A673 (cell line): ENCODE measurements at places on chromosomes 4 and X. TPM values are rescaled to one million over a fixed set of nuclear protein-coding genes. Genes with fewer than 3 reads are reported as not detected.

- no peak overlapping the region for H3K27ac ChIP-seq
- peak; percentile 4 for DNase-seq
- H3K4me1 ChIP-seq: no peaks in the 10 kb centered on the region
Measured at GRCh38 chr4:108247387-108248049, 78.8 kb upstream of the LEF1 start.

GRCh38 chr4:110518889-110519490, 43.0 kb downstream of the ENPEP start:
- H3K27ac ChIP-seq: no peak overlapping the region
- H3K36me3 ChIP-seq: no peaks in the 10 kb centered on the region
- H3K4me3 ChIP-seq: no peak overlapping the region
- H3K27me3 ChIP-seq: no peaks in the 10 kb centered on the region

DNA sequence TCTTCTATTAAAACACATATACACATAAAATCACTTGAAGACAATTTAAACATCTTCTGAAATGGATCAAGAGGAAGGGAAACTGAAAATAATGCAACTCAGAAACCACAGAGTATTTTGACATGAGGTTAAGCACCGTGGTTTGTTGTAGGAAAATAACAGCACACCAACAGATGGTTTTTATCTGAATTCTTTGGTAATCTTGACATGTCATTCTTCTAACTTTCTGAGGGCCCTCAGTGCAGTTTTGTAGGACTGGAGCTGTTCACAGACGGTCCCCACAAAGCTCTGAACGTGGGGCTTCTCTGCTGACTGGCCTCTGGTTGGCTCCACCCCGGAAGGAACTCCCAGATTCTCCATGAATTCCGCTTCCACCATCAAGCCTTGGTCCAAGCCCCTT, 16.0 kb upstream of the TLR8 start:
- no peaks in the 10 kb centered on the region for H3K36me3 ChIP-seq
- H3K4me3 ChIP-seq: no peak overlapping the region
- no peak for DNase-seq
- H3K27ac ChIP-seq: no peak overlapping the region
- H3K4me1 ChIP-seq: no peaks in the 10 kb centered on the region

DNA sequence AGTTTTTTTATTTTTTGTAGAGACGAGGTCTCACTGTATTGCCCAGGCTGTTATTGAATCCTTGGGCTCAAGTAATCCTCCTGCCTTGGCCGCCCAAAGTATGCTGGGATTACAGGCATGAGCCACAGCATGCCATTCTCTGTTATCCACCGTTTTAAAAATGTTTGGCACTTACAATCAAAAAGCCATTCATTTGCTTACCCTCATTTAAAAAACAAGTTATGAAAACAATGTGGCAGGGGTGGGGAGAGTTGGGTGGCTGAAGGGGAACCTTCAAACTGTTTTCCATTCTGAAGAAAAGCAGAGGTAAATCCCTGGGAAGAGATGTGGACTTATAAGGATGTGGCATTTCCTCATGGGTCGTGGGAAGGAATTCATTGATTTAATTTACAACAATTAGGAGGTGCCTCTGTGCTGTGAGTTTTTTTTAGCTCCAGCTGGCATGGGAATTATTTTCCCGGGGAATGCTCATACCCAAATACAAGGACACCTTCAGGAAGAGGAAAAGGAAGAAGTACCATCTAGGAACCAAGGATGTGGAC, 103.5 kb downstream of the MID1 start:
- H3K36me3 ChIP-seq: no peaks in the 10 kb centered on the region
- no peaks in the 10 kb centered on the region for H3K27me3 ChIP-seq
- H3K4me3 ChIP-seq: no peak overlapping the region
- no peak overlapping the region for H3K27ac ChIP-seq
- no peak for DNase-seq
- H3K4me1 ChIP-seq: peaks cover 10% of the 10 kb centered on the region

DNA sequence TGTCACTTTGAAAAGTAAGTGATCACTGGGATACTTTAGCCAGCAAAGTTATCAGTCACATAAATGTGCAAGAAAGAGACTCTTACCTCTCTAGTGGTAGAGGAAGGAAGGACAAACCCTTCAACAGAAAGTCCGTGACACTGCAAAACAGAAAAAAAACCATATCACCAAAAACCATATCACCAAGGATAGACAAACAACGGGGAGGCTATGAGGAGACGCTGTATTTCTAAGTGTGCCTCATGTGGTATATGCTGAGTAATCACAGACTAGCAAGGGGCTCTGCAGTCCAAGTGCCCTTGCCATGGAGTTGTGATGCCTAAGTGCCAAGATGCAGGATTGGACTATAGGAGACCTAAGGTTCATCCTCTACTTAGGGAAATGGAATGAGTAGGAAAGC, 11.5 kb upstream of the HDAC8 start:
- DNase-seq: no peak
- H3K27me3 ChIP-seq: no peaks in the 10 kb centered on the region
- no peak overlapping the region for H3K27ac ChIP-seq

DNA sequence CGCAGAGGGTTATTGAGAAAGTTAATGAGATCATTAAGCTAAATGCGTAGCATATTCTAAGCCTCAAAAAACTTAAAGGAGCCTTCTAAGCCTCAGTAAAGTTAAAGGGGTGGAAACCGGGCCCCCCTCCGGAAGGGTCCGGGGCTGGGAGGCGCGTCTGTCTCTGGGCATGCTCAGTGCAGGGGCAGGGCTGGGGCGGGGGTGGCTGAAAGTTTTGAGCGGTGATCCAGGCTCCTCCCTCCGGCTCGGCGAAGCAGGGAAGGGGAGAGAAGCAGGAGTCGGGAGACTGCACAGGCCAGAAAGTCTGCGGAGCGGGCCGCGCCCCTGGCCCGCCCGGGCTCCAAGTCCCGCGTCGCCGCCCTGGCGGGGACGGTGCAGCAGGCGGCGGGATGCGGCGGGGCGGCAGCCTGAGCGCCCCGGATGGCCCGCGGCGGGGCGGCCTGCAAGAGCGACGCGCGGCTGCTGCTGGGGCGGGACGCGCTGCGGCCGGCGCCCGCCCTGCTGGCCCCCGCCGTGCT, at the start of gene EVC:
Gene EVC (plus strand): TSS at position 241 of the 518 bp plus-strand sequence. CDS start 180 bp downstream, at position 421.
- H3K4me1 ChIP-seq: peaks cover 30% of the 10 kb centered on the region
- peak within 1 kb of the TSS; percentile 42 for H3K27ac ChIP-seq
- H3K4me3 ChIP-seq: peak within 1 kb of the TSS; percentile 59

GRCh38 chrX:28016823-28017222, 35.6 kb upstream of the DCAF8L1 start:
- H3K36me3 ChIP-seq: no peaks in the 10 kb centered on the region
- no peak overlapping the region for H3K4me3 ChIP-seq
- no peaks in the 10 kb centered on the region for H3K27me3 ChIP-seq
- no peaks in the 10 kb centered on the region for H3K4me1 ChIP-seq
- DNase-seq: no peak

DNA sequence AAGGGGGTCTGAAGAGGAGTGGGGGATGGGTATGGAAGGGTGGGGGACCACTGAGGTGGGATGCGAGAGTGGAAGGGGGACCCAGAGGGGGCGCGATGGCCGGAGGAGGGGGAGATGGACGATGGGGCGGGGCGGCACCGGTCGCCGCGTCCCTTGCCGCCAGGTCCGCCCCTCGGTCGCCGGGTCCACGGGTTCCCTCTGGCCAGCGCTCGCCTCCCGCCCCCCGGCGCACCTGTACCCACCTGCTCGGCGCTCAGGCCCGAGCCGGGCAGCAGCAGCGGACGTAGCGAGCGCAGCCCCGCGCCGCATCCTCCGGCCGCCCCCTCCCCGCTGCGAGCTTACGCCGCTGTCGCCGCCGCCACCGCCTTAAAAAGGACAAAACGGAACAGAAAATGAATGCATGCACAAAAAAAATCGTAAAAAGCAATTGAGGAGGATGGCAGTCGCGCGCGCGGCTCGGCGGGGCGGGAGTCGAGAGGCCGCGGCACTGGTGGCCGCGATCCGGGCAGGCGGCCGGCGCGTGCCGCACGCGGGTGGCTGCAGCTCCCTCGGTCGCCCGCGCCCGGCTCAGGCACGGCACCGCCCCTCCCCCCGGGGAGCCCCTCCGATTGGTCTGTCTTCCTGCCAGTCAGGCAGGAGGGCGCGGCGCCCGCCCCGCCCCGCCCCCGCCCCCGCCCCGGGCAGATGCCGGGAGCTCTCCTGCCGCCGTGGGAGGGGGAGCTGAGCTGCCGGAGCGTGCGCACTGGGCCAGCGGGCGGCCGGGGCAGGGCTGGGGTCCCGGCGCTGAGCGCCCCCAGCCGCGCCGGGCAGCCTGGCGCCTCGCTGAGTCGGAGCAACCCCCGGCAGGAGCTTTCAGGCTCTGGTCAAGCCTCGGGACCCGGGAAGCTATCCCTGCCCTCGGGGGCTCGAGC, at the start of gene JAKMIP1:
Gene JAKMIP1 (minus strand): TSS at position 539 of the 911 bp plus-strand sequence. CDS start 87,699 bp downstream, outside the sequence.
- H3K27ac ChIP-seq: no peak within 1 kb of the TSS
- H3K36me3 ChIP-seq: no peaks in the 10 kb centered on the region
- no peaks in the 10 kb centered on the region for H3K4me1 ChIP-seq
- peak; percentile 83 for DNase-seq

DNA sequence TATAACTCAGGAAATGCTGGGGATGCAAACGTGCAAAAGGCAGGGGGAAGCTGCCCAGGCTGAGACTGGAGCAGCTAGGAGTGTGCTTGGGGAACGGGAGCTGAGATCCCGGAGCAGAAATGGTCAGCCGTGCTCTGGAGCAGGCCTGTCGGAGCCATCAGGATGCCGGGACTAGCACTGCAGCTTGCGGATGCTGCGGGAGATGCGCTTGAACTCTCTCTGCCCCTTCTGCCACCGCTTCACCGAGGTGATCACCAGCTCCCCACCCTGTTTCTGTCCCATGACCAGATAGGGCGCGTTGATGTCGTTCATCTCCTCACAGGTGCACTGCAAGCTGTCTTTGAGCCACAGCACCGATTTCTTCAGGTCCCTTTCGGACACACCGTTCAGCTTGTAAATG, 7.6 kb downstream of the SFRP2 start:
- peaks cover 2% of the 10 kb centered on the region for H3K27me3 ChIP-seq
- no peak for DNase-seq
- peaks cover 13% of the 10 kb centered on the region for H3K4me1 ChIP-seq
- H3K27ac ChIP-seq: no peak overlapping the region
- H3K36me3 ChIP-seq: no peaks in the 10 kb centered on the region

GRCh38 chrX:12702509-12703091, 88.6 kb upstream of the PRPS2 start:
- no peaks in the 10 kb centered on the region for H3K36me3 ChIP-seq
- DNase-seq: peak; percentile 31
- no peak overlapping the region for H3K4me3 ChIP-seq
- H3K27ac ChIP-seq: no peak overlapping the region

DNA sequence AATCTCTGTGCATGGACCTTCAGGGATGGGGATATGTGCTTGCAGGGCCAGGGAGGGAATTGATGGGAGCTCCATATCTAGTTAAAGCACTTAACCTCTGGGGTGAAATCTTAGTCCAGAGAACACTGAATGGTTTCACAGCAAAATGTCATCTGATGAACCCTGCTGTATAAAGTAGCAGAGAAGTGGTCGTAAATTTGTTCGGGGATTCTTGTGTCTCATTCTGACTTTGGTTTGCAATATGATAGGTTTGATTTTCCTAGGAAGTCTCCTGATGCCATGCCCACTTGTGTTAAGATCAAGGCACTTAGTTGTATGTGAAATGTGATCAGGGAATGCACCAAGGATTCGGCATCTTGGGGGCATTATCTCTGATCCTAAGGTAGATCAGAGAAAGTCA, 96.9 kb downstream of the NHS start:
- peaks cover 8% of the 10 kb centered on the region for H3K27me3 ChIP-seq
- no peaks in the 10 kb centered on the region for H3K36me3 ChIP-seq
- no peak overlapping the region for H3K27ac ChIP-seq
- H3K4me1 ChIP-seq: no peaks in the 10 kb centered on the region
- H3K4me3 ChIP-seq: no peak overlapping the region

DNA sequence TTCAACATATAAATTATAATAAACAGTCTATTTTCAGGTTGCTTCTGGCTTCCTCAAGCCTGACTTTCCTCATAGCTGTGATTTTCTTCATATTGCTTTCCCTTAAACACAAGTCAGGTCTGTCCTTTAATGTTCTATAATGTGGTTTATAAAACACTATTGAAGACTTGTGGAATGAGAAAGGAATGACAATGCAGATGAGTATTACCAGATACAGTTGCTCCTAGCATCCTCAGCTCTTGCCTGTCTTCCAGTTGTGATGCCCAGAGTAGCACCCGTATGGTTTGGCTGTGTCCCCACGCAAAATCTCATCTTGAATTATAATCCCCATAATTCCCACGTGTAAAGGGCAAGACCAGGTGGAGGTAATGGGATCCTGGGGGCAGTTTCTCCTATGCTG, 265.7 kb upstream of the BOD1L1 start:
- no peaks in the 10 kb centered on the region for H3K27me3 ChIP-seq
- peaks cover 5% of the 10 kb centered on the region for H3K4me1 ChIP-seq
- DNase-seq: no peak
- no peak overlapping the region for H3K27ac ChIP-seq
- H3K4me3 ChIP-seq: no peak overlapping the region

DNA sequence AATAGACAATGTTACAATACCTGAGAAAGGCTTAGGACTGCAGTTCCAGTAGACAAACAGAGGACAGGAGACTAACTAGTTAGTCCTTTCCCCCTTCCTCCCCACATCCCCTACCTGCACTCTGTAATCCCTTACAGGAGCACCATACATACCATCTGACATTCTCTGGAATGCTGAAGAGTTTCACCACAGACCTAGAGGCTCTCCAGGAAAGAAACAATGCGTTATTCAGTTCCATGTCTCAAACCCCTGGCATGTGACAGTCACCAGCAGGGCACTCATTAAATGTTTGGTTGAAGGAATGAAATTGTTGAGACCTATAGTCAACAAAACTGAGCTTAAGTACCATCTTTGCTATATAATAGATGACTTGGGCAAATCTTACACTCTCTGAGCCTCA, 100.2 kb upstream of the USP38 start:
- H3K27me3 ChIP-seq: no peaks in the 10 kb centered on the region
- no peak overlapping the region for H3K4me3 ChIP-seq

GRCh38 chr4:57231781-57232180, 121.6 kb upstream of the IGFBP7 start:
- DNase-seq: no peak
- H3K4me1 ChIP-seq: no peaks in the 10 kb centered on the region
- H3K4me3 ChIP-seq: no peak overlapping the region
- no peaks in the 10 kb centered on the region for H3K27me3 ChIP-seq
- H3K36me3 ChIP-seq: no peaks in the 10 kb centered on the region
- no peak overlapping the region for H3K27ac ChIP-seq

HEPH gene
- total RNA-seq: not detected in 2 replicates

YY2 gene
- 2.3 and 2.7 TPM in 2 replicates for total RNA-seq

MAGEB3 gene
- not detected in 2 replicates for total RNA-seq

PAGE2B gene
- total RNA-seq: not detected in 2 replicates

CXCL13 gene
- total RNA-seq: not detected in 2 replicates

SAGE1 gene
- not detected in 2 replicates for total RNA-seq

OCIAD2 gene
- 139 and 166 TPM in 2 replicates for total RNA-seq
